ENCODE measurements at places on chromosomes 2 and 18. TPM values are rescaled to one million over a fixed set of nuclear protein-coding genes. Genes with fewer than 3 reads are reported as not detected.
A peak's percentile ranks its signal among the peaks of the same experiment; 100 is the strongest.

The BMP10 gene
- total RNA-seq = not detected

DNA sequence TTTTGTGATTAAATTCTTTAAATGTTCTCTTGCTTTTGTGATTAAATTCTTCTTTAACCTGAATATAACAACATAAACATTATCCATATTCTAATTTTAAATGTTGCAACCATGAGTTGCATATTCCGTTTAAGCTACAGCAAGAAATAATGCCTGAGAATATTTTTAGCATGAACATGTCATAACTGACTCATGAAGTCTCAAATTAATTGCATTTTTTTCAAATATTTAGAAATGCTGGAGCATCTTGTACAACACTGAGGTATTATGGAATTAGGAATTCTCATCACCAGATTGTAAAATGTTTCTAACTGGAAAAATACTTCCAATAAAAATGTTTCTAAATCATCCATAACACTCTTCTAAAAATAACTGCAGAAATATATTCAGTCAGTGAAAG, 14.7 kb downstream of the ROCK2 start:
- peak overlapping the region; percentile 65 for H3K27ac ChIP-seq
- DNase-seq = no peak
- no peak overlapping the region for H3K4me3 ChIP-seq
- peaks cover 37% of the 10 kb centered on the region for H3K4me1 ChIP-seq
- H3K27me3 ChIP-seq = no peaks in the 10 kb centered on the region

DNA sequence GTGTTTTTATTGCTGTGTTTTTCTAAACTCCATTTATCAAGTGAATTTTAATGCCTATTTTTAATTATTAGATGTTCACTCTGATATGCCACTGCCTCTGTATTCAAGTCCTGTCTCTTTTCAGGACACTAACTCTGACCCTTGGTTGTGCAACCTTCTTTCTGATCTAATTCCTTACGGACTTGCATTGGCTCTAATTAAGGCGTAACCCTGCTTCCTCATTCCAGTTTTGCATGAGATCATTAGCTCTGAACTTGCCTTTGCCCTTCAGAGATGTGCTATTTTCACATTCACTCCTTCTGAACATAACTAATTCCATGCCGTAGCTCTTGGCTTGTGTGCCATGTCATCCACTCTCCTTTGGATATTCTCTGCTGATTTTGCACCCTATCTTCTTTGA, 162.5 kb upstream of the TMEFF2 start:
- H3K4me3 ChIP-seq = no peak overlapping the region
- H3K36me3 ChIP-seq = no peaks in the 10 kb centered on the region
- no peak overlapping the region for H3K27ac ChIP-seq
- no peaks in the 10 kb centered on the region for H3K4me1 ChIP-seq

DNA sequence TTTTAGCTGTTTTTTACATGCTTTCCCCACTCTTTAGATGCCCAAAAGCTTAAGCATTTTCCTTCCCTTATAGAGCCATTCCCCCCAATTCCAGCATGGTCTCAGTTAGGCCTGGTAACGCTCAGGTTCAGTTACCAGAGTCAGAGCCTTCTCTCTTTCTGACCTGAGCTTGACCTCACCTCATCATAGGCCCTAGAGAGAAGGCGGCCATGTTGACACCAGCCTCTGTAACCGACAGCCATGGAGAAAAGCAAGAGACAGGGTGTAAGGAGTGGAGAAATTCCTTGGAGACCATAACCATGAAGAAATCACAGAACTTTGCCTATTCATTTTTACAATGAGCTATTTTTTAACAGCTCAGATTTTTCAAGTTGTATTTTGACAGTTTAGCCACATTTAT, 99.4 kb downstream of the RTN4 start:
- no peak overlapping the region for H3K27ac ChIP-seq
- H3K36me3 ChIP-seq = no peaks in the 10 kb centered on the region
- no peak for DNase-seq
- peaks cover 16% of the 10 kb centered on the region for H3K4me1 ChIP-seq
- H3K27me3 ChIP-seq = no peaks in the 10 kb centered on the region
- H3K4me3 ChIP-seq = no peak overlapping the region

The CFAP65 gene
- total RNA-seq = not detected

GRCh38 chr2:12091201-12091806, 344.9 kb downstream of the LPIN1 start:
- DNase-seq = no peak
- no peak overlapping the region for H3K4me3 ChIP-seq
- peaks cover 31% of the 10 kb centered on the region for H3K4me1 ChIP-seq
- H3K27ac ChIP-seq = peak overlapping the region; percentile 67
- no peaks in the 10 kb centered on the region for H3K36me3 ChIP-seq
- no peaks in the 10 kb centered on the region for H3K27me3 ChIP-seq

DNA sequence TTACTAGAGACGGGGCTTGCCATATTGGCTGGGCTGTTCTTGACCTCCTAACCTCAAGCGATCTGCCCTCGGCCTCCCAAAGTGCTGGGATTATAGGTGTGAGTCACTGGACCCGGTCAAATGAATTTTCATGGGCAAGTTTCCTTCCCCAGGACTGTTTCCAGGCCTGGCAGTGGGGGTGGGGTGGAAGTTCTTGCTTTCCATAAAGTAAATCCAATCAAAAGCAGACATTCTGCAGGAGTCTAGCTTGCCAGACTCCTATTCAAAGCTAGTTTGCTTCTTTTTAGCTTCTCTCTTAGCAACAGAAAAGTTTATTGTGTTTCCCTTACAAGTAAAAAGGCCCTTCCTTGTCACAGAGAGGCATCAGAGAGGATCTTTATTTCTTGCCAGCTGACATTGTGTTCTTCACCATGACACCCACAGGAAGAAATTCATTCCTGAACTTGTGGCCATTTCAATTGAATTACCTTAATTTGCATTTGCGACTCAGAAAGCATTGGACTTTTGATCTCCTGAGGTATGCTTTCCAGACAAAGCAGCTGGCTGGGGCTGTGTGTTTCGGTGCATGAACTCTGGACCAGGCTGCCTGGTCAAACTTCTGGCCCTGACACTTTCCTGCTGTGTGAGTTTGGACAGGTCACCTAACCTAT, 37.9 kb downstream of the LYPD1 start:
- no peak overlapping the region for H3K27ac ChIP-seq
- DNase-seq = no peak
- H3K27me3 ChIP-seq = peaks cover 13% of the 10 kb centered on the region
- no peaks in the 10 kb centered on the region for H3K36me3 ChIP-seq
- H3K4me1 ChIP-seq = no peaks in the 10 kb centered on the region

- no peaks in the 10 kb centered on the region for H3K4me1 ChIP-seq
- no peaks in the 10 kb centered on the region for H3K27me3 ChIP-seq
- H3K4me3 ChIP-seq = no peak overlapping the region
- no peak overlapping the region for H3K27ac ChIP-seq
Measured at GRCh38 chr18:39414009-39414700, 1848.6 kb upstream of the CELF4 start.

GRCh38 chr18:55510809-55511208, 77.2 kb downstream of the TCF4 start:
- no peaks in the 10 kb centered on the region for H3K27me3 ChIP-seq
- DNase-seq = no peak
- peak overlapping the region; percentile 60 for H3K4me3 ChIP-seq
- no peaks in the 10 kb centered on the region for H3K36me3 ChIP-seq
- peak overlapping the region; percentile 95 for H3K27ac ChIP-seq
- peaks cover 33% of the 10 kb centered on the region for H3K4me1 ChIP-seq

DNA sequence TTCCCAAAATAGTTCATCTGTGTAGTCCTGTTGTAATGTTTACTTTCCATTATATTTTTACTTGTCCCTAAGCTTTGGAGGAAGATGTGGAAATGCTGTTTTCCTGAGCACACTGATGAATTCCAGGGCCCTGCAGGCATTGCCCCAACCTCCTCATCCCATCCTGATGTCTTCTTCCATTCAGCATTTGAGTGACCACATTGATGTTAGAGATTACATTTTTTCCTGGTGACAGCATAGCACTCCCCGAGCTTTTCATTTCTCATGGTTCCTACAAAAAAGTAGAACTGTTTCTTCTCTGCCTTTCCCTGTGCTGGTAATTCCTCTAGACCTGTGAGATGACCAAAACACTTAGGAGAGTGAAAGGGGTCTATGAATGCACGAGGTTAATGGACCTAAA, 4.8 kb downstream of the IL36A start:
- no peak overlapping the region for H3K27ac ChIP-seq
- no peak overlapping the region for H3K4me3 ChIP-seq
- H3K36me3 ChIP-seq = no peaks in the 10 kb centered on the region
- no peaks in the 10 kb centered on the region for H3K4me1 ChIP-seq
- H3K27me3 ChIP-seq = peaks cover 38% of the 10 kb centered on the region

GRCh38 chr2:164066095-164066494, 330.3 kb upstream of the FIGN start:
- no peaks in the 10 kb centered on the region for H3K36me3 ChIP-seq
- H3K27ac ChIP-seq = no peak overlapping the region
- no peaks in the 10 kb centered on the region for H3K27me3 ChIP-seq
- H3K4me1 ChIP-seq = peaks cover 11% of the 10 kb centered on the region
- DNase-seq = no peak
- H3K4me3 ChIP-seq = no peak overlapping the region

DNA sequence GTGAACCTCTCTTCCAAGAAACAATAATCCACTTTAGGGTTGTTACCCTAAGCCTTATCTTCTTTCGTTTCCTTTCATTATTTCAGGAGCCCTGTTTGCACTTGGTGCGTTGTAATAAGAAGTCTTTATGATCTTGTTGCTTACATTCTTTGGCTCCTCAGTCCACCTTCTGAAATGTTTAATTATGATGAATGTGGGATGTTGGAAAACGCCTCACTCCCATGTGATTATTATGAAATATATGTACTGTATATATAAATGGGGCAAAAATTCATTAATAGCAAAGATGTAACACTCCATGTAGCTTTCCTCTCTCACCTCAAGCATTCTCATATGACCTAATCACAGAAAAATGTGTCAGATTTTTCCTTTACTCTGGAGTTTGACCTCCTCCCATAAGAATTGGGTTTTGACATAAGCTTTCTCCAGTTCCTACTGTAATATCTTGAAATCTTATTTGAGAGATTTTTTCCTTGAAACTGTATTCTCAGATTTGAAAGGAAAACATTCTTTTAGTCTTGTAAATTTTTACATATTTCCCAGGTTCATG, 397.2 kb upstream of the FANCL start:
- peaks cover 30% of the 10 kb centered on the region for H3K4me1 ChIP-seq
- peak overlapping the region; percentile 78 for H3K27ac ChIP-seq
- H3K36me3 ChIP-seq = no peaks in the 10 kb centered on the region
- H3K4me3 ChIP-seq = no peak overlapping the region

The RAB27B gene
- 0.28 TPM for total RNA-seq

GRCh38 chr2:144890828-144891227, 370.9 kb upstream of the ZEB2 start:
- DNase-seq = no peak
- H3K36me3 ChIP-seq = no peaks in the 10 kb centered on the region
- H3K27me3 ChIP-seq = no peaks in the 10 kb centered on the region
- H3K4me1 ChIP-seq = peaks cover 12% of the 10 kb centered on the region
- H3K27ac ChIP-seq = no peak overlapping the region
- no peak overlapping the region for H3K4me3 ChIP-seq

GRCh38 chr2:25867396-25868003, 10.8 kb downstream of the ASXL2 start:
- H3K4me1 ChIP-seq = peaks cover 8% of the 10 kb centered on the region
- DNase-seq = no peak
- H3K27ac ChIP-seq = no peak overlapping the region
- H3K27me3 ChIP-seq = no peaks in the 10 kb centered on the region
- H3K4me3 ChIP-seq = no peak overlapping the region

The TMEM247 gene
- total RNA-seq = not detected

The RSAD2 gene
- not detected for total RNA-seq

GRCh38 chr18:27411911-27412310, 226.8 kb upstream of the CHST9 start:
- H3K4me1 ChIP-seq = peaks cover 23% of the 10 kb centered on the region
- no peak overlapping the region for H3K27ac ChIP-seq
- H3K36me3 ChIP-seq = no peaks in the 10 kb centered on the region
- H3K4me3 ChIP-seq = no peak overlapping the region

GRCh38 chr2:71811726-71812125, 335.9 kb downstream of the CYP26B1 start:
- no peaks in the 10 kb centered on the region for H3K36me3 ChIP-seq
- H3K4me1 ChIP-seq = peaks cover 11% of the 10 kb centered on the region
- no peak overlapping the region for H3K27ac ChIP-seq
- H3K4me3 ChIP-seq = no peak overlapping the region
- H3K27me3 ChIP-seq = no peaks in the 10 kb centered on the region
- DNase-seq = no peak

GRCh38 chr18:63147973-63148372, 171.6 kb downstream of the BCL2 start:
- H3K4me3 ChIP-seq = no peak overlapping the region
- no peaks in the 10 kb centered on the region for H3K27me3 ChIP-seq
- DNase-seq = no peak

GRCh38 chr2:1588051-1588977, 156.0 kb downstream of the PXDN start:
- H3K4me3 ChIP-seq = no peak overlapping the region
- peaks cover 22% of the 10 kb centered on the region for H3K4me1 ChIP-seq
- no peak overlapping the region for H3K27ac ChIP-seq
- H3K36me3 ChIP-seq = no peaks in the 10 kb centered on the region
- DNase-seq = no peak

DNA sequence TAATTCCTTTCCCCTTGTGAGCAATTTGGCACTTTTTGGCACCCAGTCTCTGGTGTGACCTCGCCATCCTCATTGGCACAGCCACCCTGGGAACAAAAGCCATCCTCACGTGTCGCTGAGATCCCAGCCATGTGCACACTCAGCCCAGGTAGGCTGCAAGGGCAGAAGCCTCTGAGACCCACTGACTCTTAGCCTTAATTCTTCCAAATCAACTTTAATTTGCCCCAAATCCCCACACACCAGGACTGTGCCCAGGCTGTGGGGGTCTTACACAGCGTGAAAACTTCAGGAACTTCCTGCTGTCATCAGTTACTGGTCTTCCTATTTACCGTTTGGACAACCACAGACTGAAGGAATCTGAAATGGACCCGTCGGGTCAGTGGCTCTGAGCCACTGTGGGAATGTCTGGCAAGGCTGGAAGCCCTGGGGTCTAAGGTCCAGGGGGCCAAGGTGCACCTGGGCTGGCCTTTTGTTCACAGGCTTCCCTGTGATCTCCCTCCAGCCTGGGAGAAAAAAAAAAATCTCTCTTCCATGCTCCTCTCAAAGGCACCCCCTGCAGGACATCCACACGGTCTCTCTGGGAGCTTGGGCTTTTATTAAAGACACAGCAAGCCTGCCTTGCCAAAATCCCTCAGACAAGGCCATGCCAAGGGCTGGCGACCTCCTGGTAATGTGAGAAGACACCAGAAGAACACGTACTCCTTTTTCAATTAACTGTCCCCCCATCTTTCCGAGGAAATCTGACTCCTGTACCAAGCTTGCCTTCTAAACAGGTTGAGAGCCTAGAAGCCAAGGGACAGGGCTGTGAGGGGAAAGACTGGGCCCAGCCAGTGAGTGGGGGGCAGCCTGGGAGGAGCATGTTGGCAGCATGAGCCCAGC, 42.1 kb upstream of the LAPTM4A start:
- H3K4me1 ChIP-seq = peaks cover 61% of the 10 kb centered on the region
- H3K4me3 ChIP-seq = no peak overlapping the region
- H3K27me3 ChIP-seq = no peaks in the 10 kb centered on the region
- DNase-seq = no peak

The MAP3K19 gene
- total RNA-seq = not detected

The MSH2 gene
- total RNA-seq = 21.0 TPM

GRCh38 chr2:103169861-103170260, 408.0 kb downstream of the TMEM182 start:
- no peaks in the 10 kb centered on the region for H3K36me3 ChIP-seq
- no peaks in the 10 kb centered on the region for H3K27me3 ChIP-seq
- H3K4me1 ChIP-seq = peaks cover 14% of the 10 kb centered on the region

The CHST10 gene
- 9.8 TPM for total RNA-seq

GRCh38 chr2:171913517-171913916, 8.7 kb upstream of the HAT1 start:
- DNase-seq = no peak
- no peaks in the 10 kb centered on the region for H3K27me3 ChIP-seq
- H3K36me3 ChIP-seq = no peaks in the 10 kb centered on the region
- H3K4me1 ChIP-seq = peaks cover 12% of the 10 kb centered on the region
- H3K4me3 ChIP-seq = no peak overlapping the region
